Endothelial cell (in vitro differentiated cells): ENCODE measurements at places on chromosomes 5 and 9. TPM values are rescaled to one million over a fixed set of nuclear protein-coding genes. Genes with fewer than 3 reads are reported as not detected.

- no peak for DNase-seq
These were observed 71.8 kb upstream of the ADRA1B start for GRCh38 chr5:159844267-159845121.

DNA sequence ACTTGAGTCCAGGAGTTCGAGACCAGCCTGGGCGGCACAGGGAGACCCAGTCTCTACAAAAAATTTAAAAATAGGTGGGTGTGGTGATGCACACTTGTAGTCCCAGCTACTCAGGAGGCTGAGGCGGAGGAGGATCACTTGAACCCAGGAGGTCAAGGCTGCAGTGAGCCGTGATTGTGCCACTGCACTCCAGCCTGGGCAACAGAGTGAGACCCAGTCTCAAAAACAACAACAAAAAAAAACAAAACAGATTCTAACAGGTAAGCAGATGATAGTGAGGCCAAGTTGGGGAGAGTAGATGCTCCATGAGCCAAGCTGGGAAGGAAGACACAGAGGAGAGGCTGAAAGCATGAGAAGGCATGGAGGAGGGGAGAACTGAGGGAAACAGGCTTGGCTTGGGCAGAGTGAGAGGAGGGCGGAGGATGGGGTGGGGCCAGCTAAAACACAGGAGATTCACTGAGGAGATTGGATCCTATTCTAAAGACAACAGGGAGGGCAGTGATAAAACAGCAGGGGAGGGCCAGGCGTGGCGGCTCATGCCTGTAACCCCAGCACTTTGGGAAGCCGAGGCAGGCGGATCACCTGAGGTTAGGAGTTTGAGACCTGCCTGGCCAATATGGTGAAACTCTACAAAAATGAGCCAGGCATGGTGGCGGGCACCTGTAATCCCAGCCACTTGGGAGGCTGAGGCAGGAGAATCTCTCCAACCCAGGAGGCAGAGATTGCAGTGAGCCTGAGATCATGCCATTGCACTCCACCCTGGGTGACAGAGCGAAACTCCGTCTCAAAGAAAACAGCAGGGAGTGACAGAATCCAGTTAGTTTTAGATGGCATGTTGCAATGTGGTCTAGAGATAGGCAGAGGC, 8.4 kb downstream of the RPS14 start:
- DNase-seq: no peak

- DNase-seq: no peak
These were observed 28.4 kb upstream of the KCNIP1 start for GRCh38 chr5:170475294-170476000.

DNA sequence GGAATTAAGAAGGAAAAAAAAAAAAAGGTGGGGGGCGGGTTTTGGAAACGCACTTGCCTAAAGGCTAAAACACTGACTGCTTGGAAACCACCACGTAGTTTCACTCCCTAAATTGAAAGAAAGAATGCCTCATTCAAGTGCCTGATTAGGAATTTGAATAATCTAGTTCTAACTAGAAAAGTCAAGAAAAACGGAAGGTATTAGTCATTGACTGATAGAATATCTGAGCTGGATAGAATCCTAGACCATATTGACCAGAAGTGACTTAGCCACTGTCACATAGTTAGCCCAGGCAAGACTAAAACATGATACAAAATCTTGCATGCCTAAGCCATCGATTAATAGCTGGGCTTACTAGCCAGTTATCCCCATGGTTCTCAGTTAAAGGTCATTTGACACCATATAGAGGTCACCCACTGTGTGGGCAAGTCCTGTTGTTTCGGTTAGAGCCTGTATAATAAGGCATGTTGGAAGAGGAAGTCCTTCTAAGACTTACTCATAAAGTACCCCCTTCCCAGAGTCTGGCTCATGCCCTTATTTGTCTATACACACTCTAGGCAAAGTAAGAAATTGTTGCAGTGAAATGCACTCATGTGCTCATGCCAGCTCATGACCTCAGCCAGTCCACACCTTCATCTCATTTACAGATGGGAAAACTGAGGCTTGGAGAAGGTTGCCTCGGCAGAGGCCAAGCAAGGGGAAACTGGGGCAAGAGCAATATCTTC, 40.2 kb downstream of the SH3RF2 start:
- no peak for DNase-seq

- DNase-seq: no peak
These were observed 409.7 kb downstream of the IRX1 start for GRCh38 chr5:4005335-4005734.

DNA sequence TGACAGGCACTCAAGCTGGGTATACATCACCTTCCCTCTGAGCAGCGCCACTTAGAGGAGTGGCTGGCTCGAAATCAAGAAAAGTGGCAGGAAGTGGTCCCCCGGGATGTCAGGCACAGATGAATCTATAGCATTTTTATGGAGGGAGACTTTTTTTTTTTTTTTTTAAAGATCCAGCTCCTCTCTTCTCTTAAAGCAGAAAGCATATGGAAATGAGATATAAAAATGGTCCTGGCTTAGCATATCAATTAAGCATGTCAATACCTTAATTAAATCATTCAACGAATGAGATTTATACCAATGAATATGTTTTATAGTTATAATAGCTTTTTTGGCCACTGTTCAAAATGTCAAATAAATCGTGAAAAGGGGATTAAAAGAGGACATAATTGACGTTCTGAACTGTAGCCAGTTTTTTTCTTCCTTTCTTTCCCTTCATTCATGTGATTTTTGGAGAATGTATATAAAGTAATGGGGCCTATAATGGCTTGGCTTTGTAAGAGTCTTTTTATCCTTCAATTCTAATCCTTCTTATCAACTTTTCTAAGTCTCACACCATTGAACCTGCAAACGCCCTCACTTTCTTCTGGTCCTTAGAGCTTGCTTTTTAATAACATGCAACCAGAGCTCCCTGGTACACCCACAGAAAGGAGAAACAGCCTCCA, 319.2 kb upstream of the PANK3 start:
- no peak for DNase-seq

- no peak for DNase-seq
These were observed 69.9 kb downstream of the JAKMIP2 start for GRCh38 chr5:147712598-147712997.

GRCh38 chr5:61279725-61280124, 52.3 kb upstream of the ZSWIM6 start:
- no peak for DNase-seq

- DNase-seq: no peak
These were observed 544.4 kb downstream of the EFNA5 start for GRCh38 chr5:107126341-107126740.

DNA sequence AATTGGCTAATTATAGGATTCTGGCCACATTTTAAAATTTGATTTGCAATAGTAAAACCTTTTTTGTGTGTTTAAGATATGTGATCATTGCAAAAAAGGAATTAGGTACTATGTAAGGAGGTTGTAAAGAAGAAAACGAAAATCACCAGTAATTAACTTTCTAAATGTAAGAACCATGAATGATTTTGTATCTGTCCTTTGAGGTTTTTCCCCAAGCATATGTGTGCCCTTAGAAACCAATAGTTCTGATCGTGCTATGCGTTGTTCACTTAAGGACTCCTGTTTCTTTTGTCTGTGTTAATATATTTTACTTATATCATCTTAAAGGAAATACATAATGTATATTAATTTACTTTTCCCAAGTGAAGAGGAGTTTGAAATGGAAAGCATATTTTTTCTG, 410.2 kb downstream of the PSAT1 start:
- no peak for DNase-seq

DNA sequence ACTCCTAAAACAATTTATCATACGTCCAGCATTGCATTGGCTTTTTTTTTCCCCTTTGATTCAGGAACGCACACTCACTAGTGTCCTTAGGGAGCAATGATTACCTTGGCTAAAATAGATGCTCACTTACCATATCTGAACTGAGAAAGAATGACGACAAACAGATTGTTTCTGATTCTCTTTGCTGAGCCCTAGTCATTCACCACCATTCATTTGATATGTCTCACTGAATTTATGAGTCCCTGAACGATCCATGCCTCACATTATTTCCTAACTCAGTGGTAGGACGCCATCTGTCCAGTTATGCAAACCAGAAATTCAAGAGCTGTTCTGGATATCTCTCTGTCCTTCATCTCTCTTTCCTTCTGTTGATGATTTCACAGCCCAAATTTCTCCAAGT, 39.3 kb upstream of the DAB2 start:
- no peak for DNase-seq

- no peak for DNase-seq
These were observed 1.9 kb upstream of the RACK1 start for GRCh38 chr5:181245427-181246275.

DNA sequence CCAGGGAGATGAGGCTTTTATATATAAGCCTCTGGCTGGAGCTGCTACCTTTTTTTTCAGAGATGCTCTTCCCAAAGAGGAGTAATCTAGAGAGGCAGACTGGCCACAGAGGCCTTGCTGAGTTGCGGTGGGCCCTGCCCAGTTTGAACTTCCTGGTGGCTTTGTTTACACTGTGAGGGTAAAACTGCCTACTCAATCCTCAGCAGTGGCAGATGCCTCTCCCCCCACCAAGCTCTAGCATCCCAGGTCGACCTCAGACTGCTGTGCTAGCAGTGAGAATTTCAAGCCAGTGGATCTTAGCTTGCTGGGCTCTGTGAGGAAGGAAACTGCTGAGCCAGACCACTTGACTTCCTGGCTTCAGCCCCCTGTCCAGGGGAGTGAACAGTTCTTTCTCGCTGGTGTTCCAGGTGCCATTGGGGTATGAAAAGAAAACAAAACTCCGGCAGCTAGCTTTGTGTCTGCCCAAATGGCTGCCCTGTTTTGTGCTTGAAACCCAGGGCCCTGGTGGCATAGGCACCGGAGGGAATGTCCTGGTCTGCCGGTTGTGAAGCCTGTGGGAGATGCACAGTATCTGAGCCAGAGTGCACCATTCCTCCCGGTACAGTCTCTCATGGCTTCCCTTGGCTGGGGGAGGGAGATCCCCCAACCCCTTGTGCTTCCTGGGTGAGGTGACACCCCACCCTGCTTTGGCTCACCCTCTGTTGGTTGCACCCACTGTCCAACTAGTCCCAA, 219.5 kb upstream of the IZUMO3 start:
- DNase-seq: no peak

GRCh38 chr9:76198336-76198735, 195.9 kb downstream of the RFK start:
- DNase-seq: no peak

GRCh38 chr5:176529116-176529740, 8.0 kb downstream of the RNF44 start:
- DNase-seq: no peak

DNA sequence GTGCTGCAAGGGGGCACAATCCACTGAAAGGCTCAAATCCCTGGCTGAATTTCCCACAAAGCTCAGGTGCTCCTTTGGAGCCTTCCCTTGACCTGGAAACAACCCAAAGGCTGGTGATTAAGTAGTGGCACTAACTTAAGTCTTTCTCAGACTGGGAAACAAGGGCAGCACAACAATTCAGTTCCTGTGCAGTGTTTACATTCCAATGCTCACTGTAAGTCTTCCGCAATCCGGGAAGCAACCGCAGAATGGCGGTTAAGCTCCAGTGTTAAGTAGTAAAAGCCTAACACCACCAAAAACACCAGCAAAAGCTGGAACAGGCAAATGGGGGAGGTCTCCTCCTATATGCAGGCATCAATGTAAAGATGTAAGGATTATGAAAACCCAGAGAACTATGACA, 117.2 kb downstream of the TRPM3 start:
- no peak for DNase-seq

- no peak for DNase-seq
These were observed 749.9 kb upstream of the NUDT12 start for GRCh38 chr5:104312481-104312880.

C9 gene
- not detected for total RNA-seq

PDE8B gene
- 7.8 TPM for total RNA-seq
